ENCODE measurements at places on chromosomes 2 and 18.

- DNase-seq, result no peak
Observed at GRCh38 chr18:21184396-21184996, 57.5 kb upstream of the GREB1L start.

DNA sequence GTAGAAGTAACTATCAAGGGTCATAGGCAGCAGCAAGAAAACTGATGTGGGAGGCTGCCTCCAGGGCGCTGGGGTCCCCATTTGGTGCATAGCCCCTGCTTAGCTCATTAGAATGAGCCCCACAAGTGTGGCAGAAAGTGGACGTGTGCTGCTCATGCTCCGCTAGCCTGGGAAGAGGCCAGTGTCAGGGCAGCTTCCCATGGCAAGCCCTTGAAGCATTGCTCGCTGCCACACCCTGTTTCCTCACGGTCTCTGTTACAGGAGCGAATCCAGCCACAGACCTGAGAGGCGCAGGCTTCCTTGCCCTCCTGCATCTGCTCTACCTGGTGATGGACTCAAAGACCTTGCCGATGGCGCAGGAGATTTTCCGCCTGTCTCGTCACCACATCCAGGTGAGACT is 22.5 kb downstream of the ELMOD3 start:
- DNase-seq, result no peak

DNA sequence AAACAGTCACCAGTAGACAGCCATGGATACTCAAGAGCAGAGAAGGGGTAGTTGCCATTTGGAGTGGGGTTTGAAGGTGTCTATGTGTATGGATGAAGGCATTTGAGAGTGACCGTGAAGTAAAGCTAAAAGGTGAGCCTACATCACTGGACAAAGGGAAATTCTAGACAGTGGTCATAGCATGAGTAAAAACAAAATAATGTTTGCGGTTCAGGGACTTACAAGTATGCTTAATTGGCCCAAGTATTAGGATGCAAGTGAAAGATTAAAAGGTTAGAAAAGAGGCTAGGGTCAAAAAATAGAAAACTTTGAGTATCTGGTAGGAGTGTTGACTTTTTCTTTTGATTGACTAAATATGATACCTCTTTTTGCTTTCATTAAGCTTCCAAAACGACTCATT is 238.1 kb upstream of the SLC8A1 start:
- no peak for DNase-seq

DNA sequence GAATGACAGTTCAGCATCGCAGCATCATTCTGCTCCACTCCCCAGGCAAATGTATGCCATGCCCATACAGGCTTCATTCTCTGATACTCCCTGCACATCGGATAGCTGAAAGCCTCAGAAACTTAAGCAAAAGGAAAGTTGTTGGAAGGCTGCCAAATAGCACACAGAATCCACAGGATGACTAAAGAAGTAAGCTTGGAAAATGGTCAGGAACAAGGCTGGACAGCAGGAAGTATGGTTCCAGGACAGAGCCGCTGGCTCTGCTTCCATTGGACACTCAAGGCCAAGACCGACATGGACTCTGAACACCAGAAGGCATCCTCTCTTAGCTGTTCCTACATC is 256.5 kb downstream of the CDH20 start:
- DNase-seq, result peak; percentile 64

DNA sequence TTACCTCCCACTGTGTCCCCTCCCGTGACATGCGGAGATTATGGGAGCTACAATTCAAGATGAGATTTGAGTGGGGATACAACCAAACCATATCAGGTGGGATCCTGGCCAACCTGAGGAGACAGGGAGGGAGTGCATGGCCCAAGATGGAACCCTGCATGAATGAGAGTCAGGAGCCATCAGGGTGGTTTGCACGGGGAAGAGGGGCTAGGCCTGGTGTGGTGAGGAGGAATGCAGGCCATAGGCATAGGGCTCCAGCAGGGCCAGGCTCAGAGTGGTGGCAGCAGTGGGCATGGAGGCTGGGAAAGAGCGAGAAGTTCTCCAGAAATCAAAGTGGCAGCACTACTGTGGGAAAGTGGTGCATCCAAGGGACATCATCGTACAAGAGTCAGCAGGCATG is 74.0 kb upstream of the BCL2L11 start:
- DNase-seq, result no peak

DNA sequence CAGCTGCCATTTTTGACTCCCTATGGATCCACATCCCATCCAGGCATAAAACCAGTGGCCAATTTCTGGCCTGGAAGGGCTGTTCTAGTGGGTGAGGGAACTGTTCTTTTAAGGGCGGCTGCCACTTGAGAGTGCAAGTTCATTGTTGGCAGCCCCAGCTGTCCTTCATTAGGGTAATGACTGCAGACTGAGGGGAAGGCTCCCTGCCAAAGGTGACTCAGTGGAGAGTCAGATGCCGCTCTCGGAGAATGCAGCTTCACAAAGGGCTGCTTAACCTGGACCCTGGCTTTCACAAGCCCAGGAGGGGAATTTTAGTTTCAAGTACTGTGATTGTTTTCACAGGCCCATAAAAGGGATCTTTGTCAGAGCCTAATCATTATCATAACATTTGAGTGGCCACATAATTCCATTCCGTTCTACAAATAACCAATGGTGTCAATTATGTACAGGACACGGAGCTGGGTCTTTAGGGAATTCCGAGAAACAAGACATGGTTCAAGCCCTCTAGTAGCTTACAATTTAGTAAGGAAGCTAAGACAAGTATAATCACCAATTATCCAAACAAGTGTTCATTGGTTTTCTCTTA is 235.7 kb downstream of the CDCA7 start:
- peak; percentile 95 for DNase-seq

DNA sequence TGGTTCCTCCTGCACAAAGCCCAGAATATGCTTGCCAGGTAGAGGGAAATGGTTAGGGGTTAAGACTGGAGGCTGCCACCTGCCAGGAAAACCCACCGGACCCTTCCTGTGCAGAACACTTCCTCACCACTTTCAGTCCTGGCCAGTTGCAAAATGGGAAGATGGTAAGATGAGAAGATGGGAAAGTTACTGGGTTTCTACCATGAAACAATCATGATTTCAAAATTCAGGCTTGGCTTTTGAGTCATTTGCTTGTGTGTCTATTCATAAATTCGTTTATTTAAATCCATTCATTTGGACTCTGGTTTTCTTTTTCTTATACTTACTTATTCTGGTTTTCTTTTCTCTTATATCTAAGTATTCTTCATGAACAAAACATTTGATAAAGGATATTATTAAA is 7.2 kb downstream of the BMP10 start:
- DNase-seq, result no peak

DNA sequence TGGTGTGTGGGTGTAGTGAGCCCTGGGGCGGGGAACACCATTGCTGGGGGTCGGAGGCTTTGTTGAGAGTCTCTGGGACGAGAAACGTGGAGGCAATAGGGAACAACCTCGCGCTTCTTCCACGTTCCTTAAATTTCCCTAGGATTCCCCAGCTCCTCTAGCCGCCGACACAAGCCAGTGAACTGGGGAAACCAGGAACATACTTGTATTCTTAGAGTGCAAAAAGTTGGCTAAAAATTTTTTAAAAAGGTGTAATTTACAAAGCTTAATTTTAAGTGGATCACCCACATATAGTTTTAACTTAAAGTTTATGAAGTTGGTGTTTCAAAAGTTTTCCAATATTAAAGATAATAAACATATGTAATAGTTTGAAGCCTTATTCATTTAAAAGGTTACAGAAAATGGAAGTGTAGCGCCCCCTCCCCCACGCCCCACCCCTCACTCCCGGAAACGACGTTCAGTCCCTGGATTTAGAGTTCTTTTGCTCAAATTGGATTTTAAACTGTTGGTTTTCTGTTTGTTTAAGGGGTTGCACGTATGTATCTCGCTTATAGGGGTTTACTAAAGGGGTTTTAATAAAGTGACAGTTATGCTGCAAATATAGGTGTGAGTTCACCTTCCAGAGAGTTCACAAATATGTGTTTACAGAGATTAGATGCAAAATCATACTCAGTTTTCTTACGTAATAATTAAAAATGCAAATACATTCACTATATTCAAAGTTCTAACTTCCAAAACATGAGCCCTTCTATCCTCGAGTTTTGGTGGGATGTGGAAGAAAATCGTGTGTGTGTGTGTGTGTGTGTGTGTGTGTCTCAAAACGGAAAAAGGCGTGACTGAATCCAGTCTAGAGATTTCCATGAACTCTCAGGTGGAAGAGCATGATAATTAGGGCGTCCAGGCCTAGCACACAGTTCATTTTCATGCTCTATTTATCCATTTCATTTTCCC is 872 bp downstream of the DSG2 start:
- no peak for DNase-seq

- DNase-seq, result no peak
Observed at GRCh38 chr2:59044736-59045135, 803.6 kb upstream of the FANCL start.

DNA sequence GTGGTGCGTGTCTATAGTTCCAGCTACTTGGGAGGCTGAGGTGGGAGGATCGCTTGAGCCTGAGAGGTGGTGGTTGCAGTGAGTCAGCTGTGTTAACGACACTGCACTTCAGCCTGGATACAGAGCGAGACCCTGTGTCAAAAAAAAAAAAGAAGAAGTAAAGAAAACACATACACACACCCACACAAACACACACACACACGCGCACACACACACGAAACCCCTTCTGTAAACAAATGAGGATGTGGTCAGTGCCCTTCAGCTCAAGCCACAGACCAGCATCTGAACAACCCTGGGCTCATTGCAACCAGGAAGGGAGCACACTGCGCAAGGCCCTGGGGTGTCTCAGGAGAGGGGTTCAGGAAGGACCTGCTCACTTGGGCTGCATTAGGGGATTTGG is 47.9 kb upstream of the KCNF1 start:
- no peak for DNase-seq

DNA sequence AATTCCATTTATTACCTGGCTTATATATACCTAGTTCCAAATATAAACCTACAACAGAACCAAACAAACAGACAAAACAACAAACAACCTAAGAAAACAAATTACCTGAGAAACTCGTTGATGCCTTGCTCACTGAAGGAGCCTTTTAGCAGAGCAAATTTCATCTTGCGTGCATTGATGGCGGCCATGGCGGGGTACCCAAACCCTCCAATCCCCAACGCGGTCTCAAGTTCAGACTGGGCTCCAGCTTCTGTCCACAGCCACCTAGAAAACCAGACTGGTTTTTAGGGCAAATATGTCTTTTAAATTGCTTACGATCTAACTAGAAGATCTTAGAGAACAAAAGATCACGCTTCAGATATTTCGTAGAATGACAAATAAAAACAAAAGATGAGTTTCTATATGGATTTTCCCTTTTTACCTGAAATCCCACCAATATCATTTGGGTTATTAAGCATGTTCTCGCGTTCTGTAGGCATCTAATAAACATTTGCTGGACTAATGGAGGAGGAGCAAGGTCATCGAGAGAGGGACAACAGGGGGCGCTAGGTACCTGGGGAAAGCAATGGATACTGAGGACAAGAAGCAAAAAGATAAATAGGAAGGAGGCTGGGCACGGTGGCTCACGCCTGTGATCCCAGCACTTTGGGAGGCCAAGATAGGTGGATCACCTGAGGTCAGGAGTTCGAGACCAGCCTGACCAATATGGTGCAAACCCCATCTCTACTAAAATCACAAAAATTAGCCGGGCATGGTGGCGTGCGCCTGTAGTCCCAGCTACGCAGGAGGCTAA is 25.2 kb downstream of the PDIA6 start:
- DNase-seq, result no peak

- no peak for DNase-seq
Observed at GRCh38 chr18:64528646-64529045, 379.8 kb upstream of the LINC00305 start.

GRCh38 chr18:21912339-21913239 is 172.0 kb downstream of the MIB1 start:
- no peak for DNase-seq

- no peak for DNase-seq
Observed at GRCh38 chr2:174076040-174076439, 110.9 kb upstream of the SP3 start.

DNA sequence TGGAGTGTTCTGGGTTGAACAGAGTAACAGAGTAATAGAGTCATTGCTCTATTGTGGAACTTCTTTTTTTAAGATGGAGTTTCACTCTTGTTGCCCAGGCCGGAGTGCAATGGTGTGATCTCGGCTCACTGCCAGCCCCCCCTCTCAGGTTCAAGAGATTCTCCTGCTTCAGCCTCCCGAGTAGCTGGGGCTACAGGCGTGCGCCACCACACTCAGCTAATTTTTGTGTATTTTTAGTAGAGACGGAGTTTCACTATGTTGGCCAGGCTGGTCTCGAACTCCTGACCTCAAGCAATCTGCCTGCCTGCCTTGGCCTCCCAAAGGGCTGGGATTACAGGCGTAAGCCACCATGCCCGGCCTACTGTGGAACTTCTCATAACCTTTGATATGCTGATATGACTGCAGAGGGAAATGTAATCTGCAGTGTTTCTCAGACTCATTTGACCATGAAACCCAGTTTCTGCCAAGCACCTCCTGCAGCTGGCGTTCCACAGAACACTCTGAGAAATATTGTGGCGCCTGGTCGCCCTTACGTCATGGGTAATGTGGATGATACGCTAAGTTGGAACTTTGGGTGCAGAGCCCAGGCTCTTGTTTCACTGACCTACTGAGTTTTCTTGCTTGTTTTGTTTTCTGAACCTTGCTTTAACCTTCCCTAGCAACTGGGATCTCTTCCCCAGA is 213.8 kb downstream of the BCL2 start:
- DNase-seq, result no peak

DNA sequence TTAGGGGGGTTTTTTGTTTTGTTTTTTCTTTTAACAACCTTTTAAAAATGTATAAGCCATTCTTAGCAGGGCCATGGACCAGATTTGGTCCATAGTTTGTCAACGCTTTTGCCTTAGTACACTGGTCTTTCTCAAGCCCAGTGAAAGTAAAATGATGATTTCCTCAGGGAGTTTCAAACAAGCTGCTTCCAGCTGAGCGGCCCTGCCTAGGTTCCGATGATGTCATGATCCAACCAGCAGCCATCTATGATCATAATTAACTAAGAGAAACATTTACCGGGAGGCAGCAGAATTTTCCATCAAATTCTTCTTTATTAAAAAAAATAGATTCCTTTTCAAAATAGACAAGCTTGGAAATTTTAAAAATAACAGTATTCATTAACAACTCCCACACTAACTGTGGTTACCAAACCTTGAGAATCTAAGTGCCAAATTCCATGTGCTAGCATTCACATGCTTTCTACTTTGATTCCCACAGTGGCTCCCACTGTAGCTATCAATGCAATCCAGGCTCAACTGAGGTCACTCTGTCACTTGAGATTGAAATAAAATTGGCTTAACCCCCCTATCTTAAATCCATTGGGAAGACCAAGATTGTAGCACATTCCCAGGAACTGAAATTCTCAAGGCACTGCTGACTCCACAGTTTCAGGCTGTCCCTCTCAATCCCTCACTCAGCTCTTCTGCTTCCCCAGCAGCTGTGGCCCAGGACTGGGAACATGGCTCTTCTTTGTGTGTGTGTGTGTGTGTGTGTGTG is 148.9 kb downstream of the RNF152 start:
- DNase-seq, result peak; percentile 39

- DNase-seq, result peak; percentile 39
Observed at GRCh38 chr18:76805221-76805620, 17.1 kb upstream of the ZNF236 start.
